ENCODE measurements at places on chromosomes 3 and 15.

GRCh38 chr3:94304954-94305353 lies 242.1 kb downstream of the NSUN3 start:
- DNase-seq: no peak

DNA sequence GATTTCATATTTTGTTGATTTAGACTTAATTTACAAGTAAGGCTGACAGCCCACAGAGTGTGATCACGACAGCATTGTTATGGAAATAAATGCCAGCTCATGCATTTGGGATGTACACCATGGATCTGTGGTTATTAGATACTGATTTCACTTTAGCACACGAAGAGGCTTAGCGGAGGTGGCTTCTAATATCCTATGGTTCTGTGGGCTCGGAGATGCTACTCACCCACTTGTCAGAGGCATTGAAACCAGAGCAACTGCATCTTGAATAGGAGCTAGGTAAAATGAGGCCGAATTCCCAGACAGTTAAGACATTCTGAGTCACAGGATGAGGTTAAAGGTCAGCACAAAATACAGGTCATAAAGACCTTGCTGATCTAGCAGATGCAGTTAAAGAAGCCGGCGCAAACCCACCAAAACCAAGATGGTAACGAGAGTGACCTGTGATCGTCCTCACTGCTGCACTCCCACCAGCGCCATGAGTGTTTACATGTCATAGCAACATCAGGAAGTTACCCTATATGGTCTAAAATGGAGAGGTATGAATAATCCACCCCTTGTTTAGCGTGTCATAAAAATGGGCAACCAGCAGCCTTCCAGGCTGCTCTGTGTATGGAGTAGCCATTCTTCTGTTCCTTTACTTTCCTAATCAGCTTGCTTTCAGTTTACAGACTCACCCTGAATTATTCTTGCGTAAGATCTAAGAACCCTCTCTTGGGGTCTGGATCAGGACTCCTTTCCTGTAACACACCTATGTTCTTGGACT lies 117.5 kb downstream of the PGPEP1L start:
- no peak for DNase-seq

GRCh38 chr3:40583691-40584090 lies 58.9 kb downstream of the ZNF621 start:
- DNase-seq: no peak

- no peak for DNase-seq
These were observed 80.1 kb downstream of the CCNL1 start for GRCh38 chr3:157079676-157080369.

- no peak for DNase-seq
These were observed 89.7 kb downstream of the BDH1 start for GRCh38 chr3:197465996-197466549.

GRCh38 chr3:170414202-170414663 lies 4.4 kb upstream of the CLDN11 start:
- DNase-seq: peak; percentile 78

- DNase-seq: no peak
These were observed 9.1 kb upstream of the SEC11A start for GRCh38 chr15:84725001-84725491.

Data from NCI-H510A treated with DMSO at 0.1 percent for 48 hours (cell line).